ENCODE measurements at places on chromosomes 13 and 19. TPM values are rescaled to one million over a fixed set of nuclear protein-coding genes. Genes with fewer than 3 reads are reported as not detected.

DNA sequence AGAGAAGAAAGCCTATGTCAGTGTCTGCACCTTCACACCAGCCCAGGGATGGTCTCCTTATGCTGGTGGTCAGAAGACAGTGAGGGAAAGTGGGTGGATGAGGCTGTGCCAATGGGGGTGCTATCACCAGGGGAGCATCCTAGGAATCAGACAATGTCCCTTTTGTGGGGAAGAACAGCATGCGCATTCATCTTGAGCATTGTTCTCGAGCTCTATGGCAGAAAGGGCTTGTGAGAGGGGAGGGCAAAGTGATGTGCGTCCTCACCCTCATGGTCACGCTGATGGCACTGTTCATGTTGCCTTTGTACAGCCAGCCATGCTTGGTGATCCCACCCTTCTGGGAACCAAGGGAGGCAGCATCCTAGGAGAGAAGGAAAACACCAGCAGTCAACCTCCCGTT lies 56.1 kb downstream of the DOCK9 start:
- H3K27me3 ChIP-seq, result no peaks in the 10 kb centered on the region
- no peak overlapping the region for H3K4me3 ChIP-seq
- H3K27ac ChIP-seq, result peak overlapping the region; percentile 14
- H3K36me3 ChIP-seq, result peaks cover 18% of the 10 kb centered on the region
- H3K4me1 ChIP-seq, result peaks cover 19% of the 10 kb centered on the region

- H3K4me3 ChIP-seq, result no peak overlapping the region
- H3K4me1 ChIP-seq, result no peaks in the 10 kb centered on the region
- H3K36me3 ChIP-seq, result no peaks in the 10 kb centered on the region
- no peaks in the 10 kb centered on the region for H3K27me3 ChIP-seq
Measured at GRCh38 chr19:49977881-49978280, 16.9 kb upstream of the SIGLEC11 start.

DNA sequence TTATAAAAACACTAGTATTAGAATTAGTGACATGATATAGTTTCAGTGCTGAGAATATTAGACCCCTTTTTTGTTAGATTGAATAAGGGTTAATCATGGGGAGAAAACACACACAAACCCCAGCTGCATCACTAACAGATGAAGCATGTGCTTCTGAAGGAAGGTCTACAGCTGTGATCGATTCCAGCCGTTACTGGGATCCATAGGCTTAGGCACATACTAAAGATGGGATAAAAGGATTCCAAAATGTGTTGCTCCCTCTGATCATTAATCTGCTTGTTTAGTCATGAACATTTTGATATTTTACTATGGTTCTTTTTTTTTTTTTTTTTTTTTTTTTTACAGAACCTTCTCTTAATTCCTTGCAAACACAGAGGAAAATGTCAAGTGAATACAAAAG lies 1591.3 kb downstream of the EFNB2 start:
- DNase-seq, result no peak
- no peaks in the 10 kb centered on the region for H3K36me3 ChIP-seq
- H3K4me3 ChIP-seq, result no peak overlapping the region

DNA sequence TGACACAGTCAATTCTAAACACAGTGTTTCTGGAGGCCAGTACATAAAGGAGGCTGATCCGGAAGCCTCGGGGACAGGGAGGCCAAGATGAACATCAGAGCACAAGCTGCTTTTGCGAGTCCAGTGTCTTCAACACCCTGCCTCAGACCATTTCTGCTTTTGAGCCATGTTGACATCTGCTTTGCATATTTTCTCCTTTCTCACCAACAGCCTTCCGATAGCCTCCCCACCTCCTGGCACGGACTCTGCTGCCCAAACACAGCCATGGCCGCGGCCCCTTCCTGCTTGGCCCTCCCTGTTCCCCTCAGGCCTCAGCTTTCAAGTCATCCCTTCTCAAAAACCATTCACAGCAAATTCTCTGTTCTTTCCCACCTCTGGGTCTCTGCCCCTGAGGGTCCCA lies 3.6 kb downstream of the LRRC25 start:
- no peaks in the 10 kb centered on the region for H3K36me3 ChIP-seq
- H3K27ac ChIP-seq, result no peak overlapping the region
- DNase-seq, result peak; percentile 83
- H3K4me1 ChIP-seq, result no peaks in the 10 kb centered on the region

The CEACAM1 gene
- 2.4 TPM for total RNA-seq

DNA sequence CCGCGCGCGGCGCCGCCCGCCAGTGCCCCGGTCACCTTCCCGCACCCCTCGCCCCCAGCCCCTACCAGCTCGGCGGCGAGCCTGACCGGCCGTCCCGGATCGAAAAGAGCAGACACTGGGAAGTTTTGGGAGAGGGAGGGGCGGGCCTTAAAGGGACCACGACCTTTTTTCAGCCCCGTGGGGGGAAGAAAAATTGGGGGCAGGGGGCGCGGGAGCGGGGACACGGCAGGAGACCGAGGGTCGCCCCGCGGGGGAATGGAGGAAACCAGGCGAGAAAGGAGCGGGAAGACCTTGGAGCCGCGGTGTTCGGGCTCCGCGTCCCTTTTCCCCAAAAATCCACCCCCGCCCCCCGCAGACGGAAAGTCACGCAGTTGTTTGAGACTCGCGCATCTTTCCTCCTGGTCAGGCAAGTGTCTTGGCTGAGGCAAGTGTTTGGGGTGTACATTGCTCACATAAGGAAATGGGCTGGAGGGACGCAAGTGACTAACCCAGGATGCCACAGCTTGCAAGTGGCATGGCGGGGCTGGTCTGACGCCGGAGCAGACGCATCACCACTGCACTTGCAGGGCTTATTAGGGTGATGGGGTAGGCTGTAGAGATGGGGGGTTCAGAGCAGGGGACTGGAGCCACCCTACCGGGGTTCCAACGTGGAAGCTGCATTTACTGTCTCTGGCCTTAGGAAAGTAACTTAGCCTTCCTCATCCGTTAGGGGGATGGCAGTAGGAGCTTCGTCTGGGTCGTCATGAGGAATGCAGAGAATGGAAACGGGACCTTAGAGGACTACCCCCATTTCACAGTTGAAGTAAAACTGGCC lies 2.7 kb upstream of the HNRNPL start:
- H3K4me1 ChIP-seq, result peaks cover 30% of the 10 kb centered on the region
- H3K36me3 ChIP-seq, result peaks cover under 1% of the 10 kb centered on the region
- DNase-seq, result peak; percentile 72
- H3K4me3 ChIP-seq, result peak overlapping the region; percentile 100

- H3K36me3 ChIP-seq, result peaks cover 41% of the 10 kb centered on the region
- H3K4me1 ChIP-seq, result peaks cover 14% of the 10 kb centered on the region
- H3K4me3 ChIP-seq, result no peak overlapping the region
- H3K27me3 ChIP-seq, result no peaks in the 10 kb centered on the region
Measured at GRCh38 chr19:42081584-42082203, 5.7 kb downstream of the ZNF574 start.

The ZNF416 gene
- 5.1 TPM for total RNA-seq

The EPSTI1 gene
- total RNA-seq, result 7.3 TPM

- H3K36me3 ChIP-seq, result peaks cover 10% of the 10 kb centered on the region
- no peak for DNase-seq
- H3K27ac ChIP-seq, result peak overlapping the region; percentile 93
- H3K27me3 ChIP-seq, result no peaks in the 10 kb centered on the region
Measured at GRCh38 chr19:35645680-35646511, 2.2 kb upstream of the COX6B1 start.

The SYDE1 gene
- 19.1 TPM for total RNA-seq

- no peak overlapping the region for H3K4me3 ChIP-seq
- H3K36me3 ChIP-seq, result peaks cover 80% of the 10 kb centered on the region
- H3K4me1 ChIP-seq, result peaks cover 14% of the 10 kb centered on the region
Measured at GRCh38 chr13:98819382-98820010, 67.0 kb upstream of the SLC15A1 start.

DNA sequence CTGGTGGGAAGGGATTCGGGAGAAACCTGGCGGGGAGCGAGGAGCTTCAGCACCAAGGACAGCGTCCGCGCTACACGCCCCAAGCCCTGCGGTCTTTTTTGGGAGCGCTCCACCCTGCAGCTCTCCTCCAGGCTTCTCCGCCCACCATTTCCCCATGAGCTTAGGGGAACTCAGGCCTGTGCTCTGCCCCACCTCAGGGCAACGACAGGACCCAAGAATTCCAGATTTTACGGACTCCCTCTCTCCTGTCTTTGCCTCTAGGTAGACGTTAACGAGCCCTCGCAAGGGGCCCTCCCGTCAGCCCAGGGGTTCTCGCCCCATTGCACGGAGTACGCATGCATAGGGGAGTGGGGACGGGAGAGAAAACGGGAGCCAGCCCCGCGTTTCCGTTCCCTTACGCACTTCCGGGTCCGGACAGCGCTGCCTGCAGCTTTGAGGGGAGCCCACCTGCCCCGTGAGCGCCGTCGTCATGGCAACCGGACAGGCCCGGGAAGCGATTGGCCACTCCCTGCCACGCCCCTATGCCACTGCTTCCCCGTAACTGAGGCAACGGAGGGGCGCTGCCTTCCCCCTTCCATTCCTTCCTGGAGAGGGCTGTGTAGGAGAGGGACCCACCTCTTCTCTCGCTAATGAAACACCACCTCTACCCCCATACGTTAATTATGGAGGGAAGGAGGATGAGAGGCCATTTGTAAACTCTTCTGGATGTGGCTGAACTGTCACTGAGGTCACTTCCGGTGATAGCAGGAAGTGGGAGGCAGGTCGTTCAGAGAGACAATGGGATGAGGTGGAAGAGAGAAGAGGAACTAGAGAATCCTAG lies 20.8 kb downstream of the NOVA2 start:
- no peaks in the 10 kb centered on the region for H3K27me3 ChIP-seq
- no peak overlapping the region for H3K4me3 ChIP-seq
- peaks cover 6% of the 10 kb centered on the region for H3K4me1 ChIP-seq

GRCh38 chr19:17576758-17577456 lies 21.5 kb downstream of the COLGALT1 start:
- no peaks in the 10 kb centered on the region for H3K4me1 ChIP-seq
- H3K27ac ChIP-seq, result no peak overlapping the region
- H3K27me3 ChIP-seq, result no peaks in the 10 kb centered on the region
- no peak for DNase-seq
- no peak overlapping the region for H3K4me3 ChIP-seq

The DMKN gene
- total RNA-seq, result 7.8 TPM

The ZNF525 gene
- total RNA-seq, result 5.1 TPM

- no peaks in the 10 kb centered on the region for H3K4me1 ChIP-seq
- no peaks in the 10 kb centered on the region for H3K36me3 ChIP-seq
- no peaks in the 10 kb centered on the region for H3K27me3 ChIP-seq
Measured at GRCh38 chr19:53659292-53659691, 27.5 kb downstream of the DPRX start.

The ZNF667 gene
- 3.8 TPM for total RNA-seq

The ERICH6B gene
- total RNA-seq, result not detected

- no peaks in the 10 kb centered on the region for H3K27me3 ChIP-seq
- no peaks in the 10 kb centered on the region for H3K4me1 ChIP-seq
- H3K27ac ChIP-seq, result no peak overlapping the region
- H3K36me3 ChIP-seq, result no peaks in the 10 kb centered on the region
Measured at GRCh38 chr19:17830567-17831418, 9.5 kb upstream of the INSL3 start.

DNA sequence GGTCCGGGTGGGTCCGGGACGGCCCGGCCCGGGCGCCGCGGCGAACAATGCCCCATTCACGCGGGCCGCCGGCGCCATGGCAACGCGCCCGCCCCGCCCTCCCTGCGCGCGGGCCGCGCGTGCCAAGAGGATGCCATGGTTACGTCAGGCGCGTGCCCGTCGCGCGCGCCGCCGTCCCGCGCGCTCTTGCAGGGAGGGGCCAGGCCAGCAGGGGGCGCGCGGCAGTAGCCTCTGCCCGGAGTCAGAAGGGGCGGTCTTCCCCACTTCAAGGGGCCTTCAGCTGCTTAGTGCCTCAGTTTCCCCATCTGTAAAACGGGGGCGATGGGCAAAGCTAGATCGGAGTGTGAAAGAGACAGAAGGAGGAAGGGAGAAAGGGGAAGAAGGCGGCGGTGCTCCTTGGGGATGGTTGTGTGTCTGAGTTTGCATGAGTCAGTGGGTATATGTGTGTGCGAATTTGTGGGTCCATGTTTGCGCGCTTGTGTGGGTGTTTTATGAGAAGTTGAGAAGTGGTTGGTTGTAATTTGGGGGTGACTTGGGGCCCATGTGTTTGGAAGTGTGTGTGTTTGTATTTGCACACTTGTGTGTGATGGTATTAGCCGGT lies 11.6 kb upstream of the NFIX start:
- peak; percentile 92 for DNase-seq
- H3K4me3 ChIP-seq, result peak overlapping the region; percentile 46
- H3K27me3 ChIP-seq, result no peaks in the 10 kb centered on the region
- H3K27ac ChIP-seq, result no peak overlapping the region
- H3K36me3 ChIP-seq, result no peaks in the 10 kb centered on the region
- peaks cover 26% of the 10 kb centered on the region for H3K4me1 ChIP-seq

- DNase-seq, result no peak
- no peaks in the 10 kb centered on the region for H3K27me3 ChIP-seq
- peaks cover 44% of the 10 kb centered on the region for H3K4me1 ChIP-seq
Measured at GRCh38 chr13:41614671-41615527, 157.5 kb downstream of the RGCC start.

DNA sequence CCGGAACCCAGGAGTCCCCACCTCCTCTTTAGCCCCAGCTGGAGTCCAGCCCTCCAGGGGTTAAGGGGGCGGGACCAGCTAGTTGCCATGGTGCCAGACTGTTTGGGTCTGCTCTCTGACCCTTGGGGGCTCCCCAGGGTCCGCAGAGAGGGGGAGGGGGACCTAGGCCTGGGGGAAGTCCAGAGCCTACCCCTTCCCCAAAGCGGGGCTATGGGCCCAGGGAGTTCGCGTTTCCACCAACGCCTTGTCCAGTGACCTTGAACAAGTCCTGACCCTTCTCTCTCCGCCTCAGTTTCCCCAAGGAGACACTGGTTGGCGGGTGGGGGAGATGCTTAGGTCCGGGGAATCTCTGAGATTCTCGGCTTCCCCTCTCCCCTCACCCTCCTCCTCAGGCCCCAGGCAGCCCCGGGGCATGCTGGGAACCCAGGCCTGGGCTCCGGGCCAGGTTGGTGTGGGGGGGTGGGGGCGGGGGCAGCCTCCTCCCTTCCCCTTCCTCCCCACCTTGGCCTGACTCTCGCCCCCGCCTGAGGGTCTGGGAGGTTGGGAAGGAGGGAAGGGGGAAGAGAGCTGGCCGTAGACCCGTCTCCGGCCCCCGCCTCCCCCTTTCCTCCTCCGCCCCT lies 2.6 kb upstream of the SPACA6 start:
- peak; percentile 81 for DNase-seq
- H3K4me3 ChIP-seq, result peak overlapping the region; percentile 82
- no peaks in the 10 kb centered on the region for H3K27me3 ChIP-seq
- H3K4me1 ChIP-seq, result peaks cover 48% of the 10 kb centered on the region

The PEG3 gene
- total RNA-seq, result 7.6 TPM

The CEACAM4 gene
- 0.50 TPM for total RNA-seq

Data from heart left ventricle (tissue), 16 donors.